ENCODE measurements at places on chromosomes 1 and 21. TPM values are rescaled to one million over a fixed set of nuclear protein-coding genes. Genes with fewer than 3 reads are reported as not detected.
A peak's percentile ranks its signal among the peaks of the same experiment; 100 is the strongest.

Gene RASAL2
- 11.6 TPM for total RNA-seq

Gene CCDC28B
- 5.0 TPM for total RNA-seq

Gene OR6N1
- total RNA-seq, result not detected

Gene AMY1B
- 0.17 TPM for total RNA-seq

Gene RNF207
- total RNA-seq, result 43.2 TPM

Gene TMEM81
- 1.0 TPM for total RNA-seq

Gene TLCD4
- total RNA-seq, result 8.6 TPM

DNA sequence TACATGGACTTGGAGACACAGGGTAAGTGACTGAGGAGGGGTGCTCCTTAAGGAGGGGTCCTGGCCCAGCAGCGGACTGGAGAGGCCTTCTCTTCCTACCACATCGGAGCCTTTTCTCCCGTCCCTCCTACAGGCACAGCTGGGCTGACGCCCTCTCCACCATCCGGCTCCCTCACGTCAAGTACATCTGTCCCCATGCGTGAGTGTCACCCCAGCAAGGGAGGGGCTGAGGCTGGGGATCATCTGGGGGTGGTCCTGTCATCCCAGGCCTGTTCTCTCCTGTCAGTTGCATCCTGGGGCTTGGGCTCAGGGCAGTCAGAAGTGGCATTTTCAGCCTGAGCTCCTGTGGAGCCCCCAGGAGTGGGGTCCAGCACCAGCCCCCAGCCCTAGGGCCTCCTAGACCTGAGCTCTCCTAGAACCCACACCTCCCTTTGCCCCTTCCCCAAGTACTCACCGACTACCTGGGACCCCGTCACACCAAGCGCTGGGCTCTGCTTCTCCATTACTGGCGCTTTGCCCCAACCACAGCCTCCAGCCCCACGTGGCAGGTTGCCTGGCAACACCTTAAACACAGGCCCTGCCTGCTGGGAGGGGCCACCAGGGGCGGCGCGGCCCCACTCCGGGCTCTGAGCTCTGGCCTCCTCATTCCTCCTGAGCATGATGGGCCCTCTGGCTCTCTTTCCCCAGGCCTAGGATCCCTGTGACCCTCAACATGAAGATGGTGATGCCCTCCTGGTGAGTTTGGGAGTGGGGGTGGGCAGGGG is 2.3 kb downstream of the LYPLA2 start:
- peak overlapping the region; percentile 55 for H3K27ac ChIP-seq
- peaks cover 39% of the 10 kb centered on the region for H3K4me1 ChIP-seq
- no peak overlapping the region for H3K4me3 ChIP-seq
- no peaks in the 10 kb centered on the region for H3K27me3 ChIP-seq

GRCh38 chr1:175400766-175401165 is 208.2 kb upstream of the KIAA0040 start:
- H3K4me3 ChIP-seq, result no peak overlapping the region
- DNase-seq, result no peak
- H3K27me3 ChIP-seq, result no peaks in the 10 kb centered on the region
- H3K36me3 ChIP-seq, result no peaks in the 10 kb centered on the region
- no peak overlapping the region for H3K27ac ChIP-seq

GRCh38 chr1:107559881-107560280 is 405.1 kb downstream of the VAV3 start:
- no peaks in the 10 kb centered on the region for H3K27me3 ChIP-seq
- no peak overlapping the region for H3K4me3 ChIP-seq
- no peaks in the 10 kb centered on the region for H3K36me3 ChIP-seq
- DNase-seq, result no peak

GRCh38 chr1:231929311-231929710 is 302.7 kb downstream of the DISC1 start:
- no peak overlapping the region for H3K4me3 ChIP-seq
- no peak for DNase-seq
- H3K27me3 ChIP-seq, result no peaks in the 10 kb centered on the region
- H3K4me1 ChIP-seq, result peaks cover 10% of the 10 kb centered on the region
- no peaks in the 10 kb centered on the region for H3K36me3 ChIP-seq
- H3K27ac ChIP-seq, result peak overlapping the region; percentile 19

- H3K27ac ChIP-seq, result no peak overlapping the region
- no peaks in the 10 kb centered on the region for H3K4me1 ChIP-seq
- no peaks in the 10 kb centered on the region for H3K36me3 ChIP-seq
- DNase-seq, result no peak
Observed at GRCh38 chr1:30317921-30318320, 405.5 kb downstream of the MATN1 start.

DNA sequence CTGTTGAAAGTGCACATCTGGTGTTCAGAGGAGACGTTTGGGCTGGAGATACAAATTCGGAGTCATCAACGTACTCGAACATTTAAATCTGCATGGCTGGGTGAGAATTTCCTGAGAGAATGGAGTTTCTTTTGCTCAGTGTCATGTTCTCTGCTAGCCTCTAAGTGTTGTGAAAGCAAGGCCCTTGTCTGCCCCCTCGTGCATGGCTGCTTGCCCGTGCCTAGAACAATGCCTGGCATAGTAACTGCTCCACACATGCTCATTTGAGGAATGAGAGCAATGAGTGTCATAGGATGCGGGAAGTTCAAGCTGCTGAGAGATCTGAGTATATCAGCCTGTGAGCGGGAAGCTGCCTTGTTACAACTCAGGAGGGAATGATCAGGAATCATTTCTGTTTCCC is 171.1 kb upstream of the CSF3R start:
- no peak for DNase-seq
- H3K36me3 ChIP-seq, result no peaks in the 10 kb centered on the region
- peaks cover 91% of the 10 kb centered on the region for H3K27me3 ChIP-seq
- H3K4me1 ChIP-seq, result peaks cover 4% of the 10 kb centered on the region
- H3K4me3 ChIP-seq, result no peak overlapping the region

DNA sequence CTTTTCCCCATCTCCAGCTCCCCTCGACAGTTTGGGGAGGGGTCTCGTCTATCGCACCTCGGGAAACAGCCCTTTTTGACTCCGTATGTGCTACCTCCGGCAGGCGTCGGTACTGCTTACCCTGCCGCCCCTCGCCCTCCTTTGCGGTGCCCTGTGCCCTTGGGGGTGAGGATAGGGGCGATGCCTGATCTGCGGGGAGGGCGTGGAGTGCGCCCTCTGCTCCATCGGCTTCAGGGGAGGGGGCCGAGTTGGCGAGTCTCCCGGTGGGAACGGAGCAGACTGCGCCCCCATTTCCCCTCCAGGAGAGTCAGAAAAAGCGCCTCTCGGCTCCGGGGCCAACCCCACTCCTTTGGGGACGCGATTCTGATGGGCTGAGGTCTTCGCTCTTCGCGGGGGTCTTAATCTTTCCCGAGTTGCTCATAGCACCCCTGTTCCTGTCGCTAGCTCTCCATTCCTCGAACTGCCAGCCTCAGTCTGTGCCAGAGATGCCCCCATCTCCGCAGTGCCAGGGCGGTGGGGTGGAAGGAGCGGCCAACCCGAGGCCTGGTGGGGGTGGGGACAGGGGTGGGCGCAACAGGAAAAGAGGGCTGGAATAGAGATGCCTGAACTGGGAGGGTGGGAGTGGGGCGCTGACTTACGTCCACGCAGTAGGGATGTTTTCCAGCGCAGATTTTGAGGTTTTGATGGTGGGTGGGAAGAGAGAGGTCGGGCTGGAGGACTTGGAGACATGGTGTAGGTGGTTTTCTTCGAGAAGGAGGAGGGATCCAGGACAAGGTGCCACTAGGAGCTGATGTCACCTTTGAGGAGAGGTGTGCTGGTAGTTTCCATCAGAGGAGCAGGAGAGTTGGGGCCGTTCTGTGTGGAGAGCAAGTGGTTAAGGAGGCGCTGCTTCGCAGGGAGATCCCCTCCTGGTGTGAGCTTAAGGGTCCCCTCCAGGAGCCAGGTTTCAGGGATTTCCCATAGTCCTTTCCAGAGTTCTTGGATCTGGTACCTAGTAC is 674 bp downstream of the PPFIA4 start:
- H3K27ac ChIP-seq, result peak overlapping the region; percentile 65
- peak overlapping the region; percentile 58 for H3K4me3 ChIP-seq
- peaks cover 16% of the 10 kb centered on the region for H3K36me3 ChIP-seq
- H3K27me3 ChIP-seq, result no peaks in the 10 kb centered on the region
- peaks cover 21% of the 10 kb centered on the region for H3K4me1 ChIP-seq
- no peak for DNase-seq

GRCh38 chr1:191674626-191675179 is 483.6 kb upstream of the RGS18 start:
- H3K27ac ChIP-seq, result no peak overlapping the region
- no peaks in the 10 kb centered on the region for H3K27me3 ChIP-seq
- H3K4me3 ChIP-seq, result no peak overlapping the region
- no peaks in the 10 kb centered on the region for H3K36me3 ChIP-seq
- DNase-seq, result no peak
- peaks cover 14% of the 10 kb centered on the region for H3K4me1 ChIP-seq

GRCh38 chr1:86062453-86062852 is 94.1 kb downstream of the COL24A1 start:
- DNase-seq, result no peak
- H3K4me3 ChIP-seq, result no peak overlapping the region
- H3K36me3 ChIP-seq, result no peaks in the 10 kb centered on the region
- no peaks in the 10 kb centered on the region for H3K27me3 ChIP-seq
- H3K4me1 ChIP-seq, result peaks cover 3% of the 10 kb centered on the region
- H3K27ac ChIP-seq, result no peak overlapping the region

GRCh38 chr1:185008838-185009237 is 34.5 kb upstream of the NIBAN1 start:
- no peak overlapping the region for H3K4me3 ChIP-seq
- no peaks in the 10 kb centered on the region for H3K4me1 ChIP-seq
- H3K36me3 ChIP-seq, result no peaks in the 10 kb centered on the region
- no peaks in the 10 kb centered on the region for H3K27me3 ChIP-seq

GRCh38 chr1:237492359-237492758 is 398.4 kb downstream of the ZP4 start:
- DNase-seq, result no peak
- H3K27me3 ChIP-seq, result no peaks in the 10 kb centered on the region
- H3K4me1 ChIP-seq, result peaks cover 12% of the 10 kb centered on the region
- H3K4me3 ChIP-seq, result no peak overlapping the region

DNA sequence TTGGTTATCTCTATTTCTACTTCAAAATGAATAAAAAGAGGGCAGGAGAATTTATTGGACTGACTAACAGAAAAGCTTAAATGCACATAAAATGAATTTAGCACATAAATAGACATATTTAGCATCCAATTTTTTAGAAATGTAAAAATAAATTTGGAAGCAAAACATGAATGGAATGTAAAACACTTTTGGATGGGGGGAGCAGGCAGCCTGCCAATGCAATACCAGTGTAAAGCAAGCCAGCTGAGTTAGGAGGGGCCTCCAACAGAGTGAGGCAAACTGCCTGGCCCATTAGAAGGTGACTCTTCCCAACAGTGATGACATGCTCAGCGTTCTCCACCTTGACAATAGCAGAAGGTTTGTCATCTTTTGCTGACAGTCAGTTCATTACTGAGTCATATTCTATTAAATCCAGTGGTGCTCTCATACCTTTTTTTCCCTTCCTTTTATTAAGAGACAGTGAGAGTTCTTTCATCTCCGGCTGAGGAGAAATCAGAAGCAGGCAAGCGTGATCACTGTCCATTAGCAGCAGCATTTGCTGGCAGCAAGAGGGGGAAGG is 19.5 kb upstream of the EXO1 start:
- peaks cover 4% of the 10 kb centered on the region for H3K27me3 ChIP-seq
- no peak overlapping the region for H3K27ac ChIP-seq
- no peak for DNase-seq
- no peak overlapping the region for H3K4me3 ChIP-seq
- H3K36me3 ChIP-seq, result no peaks in the 10 kb centered on the region

GRCh38 chr1:89881415-89882058 is 60.7 kb downstream of the LRRC8D start:
- H3K4me3 ChIP-seq, result no peak overlapping the region
- H3K4me1 ChIP-seq, result peaks cover 12% of the 10 kb centered on the region
- no peaks in the 10 kb centered on the region for H3K27me3 ChIP-seq
- H3K36me3 ChIP-seq, result no peaks in the 10 kb centered on the region
- DNase-seq, result no peak

- H3K4me1 ChIP-seq, result no peaks in the 10 kb centered on the region
- H3K36me3 ChIP-seq, result no peaks in the 10 kb centered on the region
- no peak overlapping the region for H3K27ac ChIP-seq
- no peak for DNase-seq
- H3K4me3 ChIP-seq, result no peak overlapping the region
Observed at GRCh38 chr1:182051938-182052337, 9.6 kb downstream of the ZNF648 start.

- no peak overlapping the region for H3K4me3 ChIP-seq
- H3K27ac ChIP-seq, result no peak overlapping the region
- H3K4me1 ChIP-seq, result peaks cover 92% of the 10 kb centered on the region
- DNase-seq, result no peak
- no peaks in the 10 kb centered on the region for H3K36me3 ChIP-seq
Observed at GRCh38 chr1:45674478-45674877, 11.9 kb downstream of the GPBP1L1 start.

GRCh38 chr21:34363733-34364132 is at the start of gene KCNE2:
KCNE2 (plus strand) TSS chr21:34364006; CDS start chr21:34370479, 6,473 bp downstream.
- no peak within 1 kb of the TSS for H3K4me3 ChIP-seq
- no peaks in the 10 kb centered on the region for H3K36me3 ChIP-seq
- no peak for DNase-seq

GRCh38 chr1:81598623-81599022 is 202.1 kb upstream of the ADGRL2 start:
- DNase-seq, result no peak
- H3K4me1 ChIP-seq, result no peaks in the 10 kb centered on the region
- no peaks in the 10 kb centered on the region for H3K27me3 ChIP-seq
- no peak overlapping the region for H3K4me3 ChIP-seq

DNA sequence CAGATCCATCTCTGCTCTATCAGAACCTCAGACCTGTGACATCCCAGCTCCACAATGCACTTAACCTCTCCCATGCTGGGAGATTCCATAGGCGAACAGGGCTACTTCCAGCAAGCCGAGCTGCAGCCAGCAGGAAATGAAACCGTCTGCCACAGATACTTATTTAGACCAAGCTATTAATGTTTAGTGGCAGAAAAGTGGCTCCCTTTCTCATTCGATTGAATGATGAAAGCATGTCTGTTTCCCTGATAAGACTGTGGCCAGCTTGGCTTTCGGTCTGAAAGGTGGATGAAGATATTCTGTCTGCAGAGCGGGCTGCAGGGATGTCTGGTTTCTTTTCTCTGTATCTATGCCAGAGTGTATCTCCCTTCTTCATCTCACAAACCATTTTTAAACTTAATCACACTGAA is 146.4 kb downstream of the GREM2 start:
- no peak overlapping the region for H3K4me3 ChIP-seq
- H3K4me1 ChIP-seq, result no peaks in the 10 kb centered on the region
- H3K27ac ChIP-seq, result no peak overlapping the region
- no peaks in the 10 kb centered on the region for H3K27me3 ChIP-seq

GRCh38 chr1:198641501-198641900 is 2.7 kb downstream of the PTPRC start:
- DNase-seq, result no peak
- H3K27me3 ChIP-seq, result no peaks in the 10 kb centered on the region
- no peak overlapping the region for H3K27ac ChIP-seq
- no peaks in the 10 kb centered on the region for H3K36me3 ChIP-seq

DNA sequence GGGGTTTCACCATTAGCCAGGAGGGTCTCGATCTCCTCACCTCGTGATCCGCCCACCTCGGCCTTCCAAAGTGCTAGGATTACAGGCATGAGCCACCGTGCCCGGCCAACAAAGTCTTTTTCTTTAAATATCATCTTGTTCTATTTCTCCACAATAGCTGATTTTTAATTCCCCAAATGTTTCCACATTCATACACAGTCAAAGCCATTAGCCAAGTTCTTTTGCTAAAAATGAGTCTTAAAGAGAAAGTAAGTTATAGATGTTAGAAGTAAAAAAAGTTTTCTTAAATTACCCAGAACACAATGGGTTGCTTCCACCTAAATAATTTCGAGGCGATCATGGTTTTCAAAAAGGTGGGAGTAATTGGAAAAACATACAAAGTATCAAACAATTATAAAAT is 30.6 kb downstream of the C2CD2 start:
- peaks cover 40% of the 10 kb centered on the region for H3K4me1 ChIP-seq
- H3K36me3 ChIP-seq, result no peaks in the 10 kb centered on the region
- H3K27ac ChIP-seq, result peak overlapping the region; percentile 67
- H3K4me3 ChIP-seq, result peak overlapping the region; percentile 19
- DNase-seq, result no peak
